Left ventricle myocardium superior (tissue), 1 donor: ENCODE measurements at places on chromosomes 16 and 17. TPM values are rescaled to one million over a fixed set of nuclear protein-coding genes. Genes with fewer than 3 reads are reported as not detected.
A peak's percentile ranks its signal among the peaks of the same experiment; 100 is the strongest.

CIBAR2 gene
- not detected for total RNA-seq

NHLRC4 gene
- total RNA-seq = 0.52 TPM

MT1G gene
- not detected for total RNA-seq

BRIP1 gene
- total RNA-seq = 0.35 TPM

RAP1GAP2 gene
- 48.9 TPM for total RNA-seq

MMP2 gene
- total RNA-seq = 88.7 TPM

RRAD gene
- 86.7 TPM for total RNA-seq

MPO gene
- total RNA-seq = 0.42 TPM

CORO1A gene
- 10.3 TPM for total RNA-seq

TEX14 gene
- 0.15 TPM for total RNA-seq

DDX28 gene
- total RNA-seq = 7.7 TPM

CLEC19A gene
- not detected for total RNA-seq

CSH2 gene
- total RNA-seq = not detected

DNA sequence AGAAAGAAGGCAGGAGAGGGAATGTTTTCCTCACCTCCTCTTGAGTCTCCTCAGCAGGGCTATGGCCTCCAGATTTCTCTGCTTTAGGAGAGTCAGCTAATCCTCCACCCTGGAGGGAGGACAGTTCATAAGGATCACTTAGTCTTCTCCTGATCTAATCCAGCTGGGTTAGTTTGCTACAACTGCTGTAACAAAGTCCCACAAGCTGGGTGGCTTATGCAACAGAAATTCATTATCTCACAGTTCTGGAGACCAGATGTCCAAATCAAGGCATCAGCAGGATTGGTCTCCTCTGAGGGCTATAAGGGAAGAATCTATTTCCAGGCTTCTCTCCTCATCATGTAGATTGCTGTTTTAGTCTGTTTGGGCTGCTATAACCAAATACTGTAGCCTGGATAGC lies 40.6 kb upstream of the XYLT1 start:
- no peak for DNase-seq

DNA sequence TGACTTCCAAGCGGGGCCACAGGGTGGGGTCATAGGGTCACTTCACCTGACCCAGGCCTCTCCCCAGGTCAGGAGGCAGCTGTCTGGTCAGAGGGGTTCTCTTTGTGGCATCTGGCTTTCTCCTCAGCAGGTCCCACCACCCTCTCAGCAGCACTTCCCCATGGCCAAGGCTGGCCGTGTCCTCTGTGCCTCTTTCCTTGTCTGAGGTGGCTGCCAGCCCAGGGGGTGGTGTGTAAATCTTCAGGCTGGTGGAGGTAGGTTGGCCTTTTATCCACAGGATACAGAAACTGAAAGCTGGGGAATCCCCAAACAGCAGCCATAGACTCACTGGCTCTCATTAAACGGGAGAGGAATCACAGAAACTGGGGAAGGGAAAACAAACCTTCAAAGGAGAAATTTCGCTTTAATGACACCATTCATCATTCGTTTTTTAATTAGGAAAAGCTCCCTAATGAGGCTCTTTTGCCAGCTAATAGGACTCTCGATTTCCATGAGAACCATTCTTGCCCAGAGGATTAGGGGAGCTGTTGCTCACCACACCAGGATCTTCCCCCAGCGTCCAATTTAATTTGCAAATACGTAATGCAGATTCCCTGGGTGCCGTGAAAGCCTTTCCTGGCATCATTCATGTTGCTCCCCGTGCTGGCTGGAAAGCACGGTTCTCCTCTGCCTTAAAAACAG lies 18.0 kb downstream of the C17orf75 start:
- no peak for DNase-seq

GRCh38 chr17:72100470-72100869 lies 20.4 kb upstream of the SOX9 start:
- DNase-seq = no peak

DNA sequence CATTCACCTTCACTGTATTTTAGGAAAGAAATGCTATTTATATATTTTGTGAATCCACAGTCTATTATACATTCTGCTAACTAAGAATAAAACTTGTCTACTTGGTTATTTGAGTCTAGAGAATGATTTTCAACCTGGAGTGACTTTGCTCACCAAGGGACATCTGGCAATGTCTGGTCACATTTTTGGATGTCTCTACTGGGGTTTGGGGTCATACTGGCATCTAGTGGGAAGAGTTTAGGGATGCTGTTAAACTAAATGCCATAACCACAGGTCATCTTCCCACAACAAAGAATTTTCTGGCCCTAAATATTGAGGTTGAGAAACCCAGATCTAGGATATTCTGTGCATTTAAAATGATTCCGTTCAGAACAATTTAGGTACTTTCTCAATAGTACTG lies 26.0 kb downstream of the KCNJ16 start:
- DNase-seq = no peak

- peak; percentile 85 for DNase-seq
Measured at GRCh38 chr17:2828397-2829038, 32.3 kb downstream of the RAP1GAP2 start.

GRCh38 chr16:22764662-22765327 lies 49.2 kb upstream of the HS3ST2 start:
- no peak for DNase-seq

- no peak for DNase-seq
Measured at GRCh38 chr16:81626181-81626674, 152.9 kb upstream of the PLCG2 start.

GRCh38 chr17:17447264-17447663 lies 29.5 kb upstream of the MED9 start:
- no peak for DNase-seq

- no peak for DNase-seq
Measured at GRCh38 chr17:30093463-30094147, 23.0 kb upstream of the NSRP1 start.

DNA sequence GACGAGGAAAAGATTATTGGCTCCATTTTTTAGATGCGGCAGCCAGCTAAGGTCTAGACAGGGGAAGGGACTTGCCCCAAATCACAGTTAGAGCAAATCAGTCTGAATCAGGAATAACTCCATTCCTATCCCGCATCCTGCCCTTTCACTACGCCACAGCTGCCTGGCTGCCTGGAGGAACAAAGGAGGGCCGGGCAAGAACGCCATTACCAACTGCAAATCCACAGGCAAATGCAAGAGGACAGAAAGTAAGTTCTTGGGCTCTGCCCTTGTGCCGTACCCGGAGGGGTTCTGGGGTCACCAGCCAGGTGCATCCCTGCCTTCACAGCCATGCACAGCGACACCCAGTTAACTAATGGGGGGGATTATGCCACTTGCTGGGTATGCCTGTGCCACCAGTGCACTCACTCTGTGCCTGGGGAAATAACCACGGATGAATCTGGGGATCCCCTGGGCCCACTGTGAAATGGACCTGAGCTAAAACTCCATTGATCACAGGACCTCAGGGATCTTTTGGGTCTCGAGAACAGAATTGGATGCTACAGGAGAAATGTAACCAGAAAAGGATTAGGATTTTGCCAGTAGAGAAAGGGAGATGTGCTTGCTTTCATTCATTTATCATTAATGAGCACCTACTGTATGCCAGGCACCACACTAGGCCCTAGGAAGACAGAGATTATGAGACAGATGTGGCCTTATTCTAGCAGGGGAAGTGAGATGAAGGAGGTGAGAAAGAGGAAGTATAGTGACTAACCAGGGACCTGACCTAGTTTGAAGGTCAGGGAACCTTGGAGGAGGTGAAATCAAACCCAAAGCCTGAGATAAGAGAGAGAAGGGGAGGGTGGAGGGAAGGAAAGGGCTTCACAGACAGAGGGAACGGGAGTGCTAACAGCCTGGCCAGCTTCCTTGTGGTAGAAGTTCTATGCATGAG lies 17.7 kb downstream of the BCL7C start:
- no peak for DNase-seq

GRCh38 chr17:43760254-43760852 lies 1.8 kb upstream of the SOST start:
- DNase-seq = peak; percentile 93

GRCh38 chr17:1031711-1032110 lies 34.8 kb downstream of the TIMM22 start:
- peak; percentile 87 for DNase-seq

GRCh38 chr16:31118223-31119155 lies 1.0 kb downstream of the KAT8 start:
- DNase-seq = peak; percentile 26

- DNase-seq = peak; percentile 38
Measured at GRCh38 chr16:84562174-84562815, 55.6 kb downstream of the COTL1 start.

GRCh38 chr17:28216528-28216927 lies 102.5 kb upstream of the TMEM97 start:
- DNase-seq = no peak

GRCh38 chr16:54926166-54926838 lies 4.4 kb upstream of the IRX5 start:
- no peak for DNase-seq

DNA sequence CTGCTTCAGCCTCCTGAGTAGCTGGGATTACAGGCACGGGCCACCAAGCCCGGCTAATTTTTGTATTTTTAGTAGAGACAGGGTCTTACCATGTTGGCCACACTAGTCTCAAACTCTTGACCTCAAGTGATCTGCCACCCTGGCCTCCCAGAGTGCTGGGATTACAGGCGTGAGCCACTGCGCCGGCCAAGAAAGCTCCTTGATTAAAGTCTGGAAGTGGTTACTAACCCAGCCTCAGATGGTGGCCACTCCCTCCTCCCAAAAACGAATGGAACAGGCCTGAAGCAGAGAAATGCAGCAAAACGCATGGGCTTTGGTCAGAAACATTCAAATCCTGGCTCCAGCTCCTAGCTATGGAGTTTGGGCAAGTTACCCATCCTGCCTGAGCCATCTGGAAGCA lies 11.3 kb downstream of the FKBP10 start:
- no peak for DNase-seq

DNA sequence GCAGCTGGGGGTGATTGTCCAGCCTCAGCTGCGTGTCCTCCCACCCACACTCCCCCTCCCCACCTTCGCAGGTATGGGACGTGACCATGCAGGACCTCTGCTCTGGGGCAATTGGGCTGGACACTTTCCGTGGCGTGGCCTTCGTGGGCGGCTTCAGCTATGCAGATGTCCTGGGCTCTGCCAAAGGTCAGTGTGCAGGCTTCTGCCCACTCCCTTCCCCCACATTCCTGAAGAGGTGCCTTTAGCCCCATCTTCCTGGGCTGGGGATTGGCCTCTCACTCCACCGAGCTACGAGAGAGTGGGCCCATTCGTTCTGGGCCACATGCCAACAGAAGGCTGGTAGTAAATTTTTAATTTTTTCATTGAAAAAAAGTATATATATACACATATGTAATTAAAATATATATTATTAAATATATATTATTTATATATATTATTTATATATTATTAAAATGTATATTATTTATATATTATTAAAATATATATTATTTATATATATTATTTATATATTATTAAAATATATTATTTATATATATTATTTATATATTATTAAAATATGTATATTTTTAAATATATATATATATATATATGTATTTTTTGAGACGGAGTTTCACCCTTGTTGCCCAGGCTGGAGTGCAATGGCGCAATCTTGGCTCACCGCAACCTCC lies 18.5 kb downstream of the PFAS start:
- no peak for DNase-seq

DNA sequence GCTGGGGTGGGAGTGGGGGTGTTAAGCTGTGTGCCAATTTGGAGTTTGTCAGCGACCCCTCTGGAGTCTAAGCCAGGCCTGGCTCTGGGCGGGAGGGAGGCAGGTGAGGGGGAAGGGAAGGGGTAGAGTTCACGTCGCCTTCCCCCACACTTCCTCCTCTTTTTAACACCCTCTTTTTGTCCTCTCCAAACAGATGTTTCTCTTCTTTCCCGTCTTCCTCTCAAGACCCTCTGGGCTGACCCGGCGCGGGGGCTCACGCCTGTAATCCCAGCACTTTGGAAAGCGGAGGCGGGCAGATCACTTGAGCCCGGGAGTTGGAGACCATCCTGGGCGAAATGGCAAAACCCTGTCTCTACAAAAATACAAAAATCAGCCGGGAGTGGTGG lies 3.3 kb downstream of the HOXB1 start:
- no peak for DNase-seq

GRCh38 chr16:72896485-72897118 lies 151.3 kb downstream of the ZFHX3 start:
- no peak for DNase-seq

DNA sequence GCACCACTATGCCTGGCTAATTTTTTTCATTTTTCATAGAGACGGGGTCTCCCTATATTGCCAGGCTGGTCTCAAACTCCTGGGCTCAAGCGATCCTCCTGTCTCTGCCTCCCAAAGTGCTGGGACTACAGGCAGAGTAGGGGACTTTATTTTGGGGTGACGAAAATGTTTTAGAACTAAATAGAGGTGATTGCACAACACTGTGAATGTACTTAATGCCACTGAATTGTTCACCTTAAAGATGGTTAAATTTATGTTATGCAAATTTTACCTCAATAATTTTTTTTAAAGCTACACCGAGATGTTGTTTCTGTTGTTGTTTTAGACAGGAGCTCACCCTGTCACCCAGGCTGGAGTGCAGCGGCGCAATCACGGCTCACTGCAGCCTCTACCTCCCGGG lies 111.9 kb upstream of the SEC14L1 start:
- no peak for DNase-seq

GRCh38 chr16:35570946-35571345 lies 2111.5 kb downstream of the TP53TG3F start:
- no peak for DNase-seq

GRCh38 chr17:5485270-5486205 lies at the start of gene DERL2:
Gene DERL2, minus strand, starts transcription at chr17:5486178. Its CDS starts 17 bp downstream, at chr17:5486161.
- no peak for DNase-seq

- no peak for DNase-seq
Measured at GRCh38 chr17:65265276-65265675, 128.1 kb downstream of the RGS9 start.

DNA sequence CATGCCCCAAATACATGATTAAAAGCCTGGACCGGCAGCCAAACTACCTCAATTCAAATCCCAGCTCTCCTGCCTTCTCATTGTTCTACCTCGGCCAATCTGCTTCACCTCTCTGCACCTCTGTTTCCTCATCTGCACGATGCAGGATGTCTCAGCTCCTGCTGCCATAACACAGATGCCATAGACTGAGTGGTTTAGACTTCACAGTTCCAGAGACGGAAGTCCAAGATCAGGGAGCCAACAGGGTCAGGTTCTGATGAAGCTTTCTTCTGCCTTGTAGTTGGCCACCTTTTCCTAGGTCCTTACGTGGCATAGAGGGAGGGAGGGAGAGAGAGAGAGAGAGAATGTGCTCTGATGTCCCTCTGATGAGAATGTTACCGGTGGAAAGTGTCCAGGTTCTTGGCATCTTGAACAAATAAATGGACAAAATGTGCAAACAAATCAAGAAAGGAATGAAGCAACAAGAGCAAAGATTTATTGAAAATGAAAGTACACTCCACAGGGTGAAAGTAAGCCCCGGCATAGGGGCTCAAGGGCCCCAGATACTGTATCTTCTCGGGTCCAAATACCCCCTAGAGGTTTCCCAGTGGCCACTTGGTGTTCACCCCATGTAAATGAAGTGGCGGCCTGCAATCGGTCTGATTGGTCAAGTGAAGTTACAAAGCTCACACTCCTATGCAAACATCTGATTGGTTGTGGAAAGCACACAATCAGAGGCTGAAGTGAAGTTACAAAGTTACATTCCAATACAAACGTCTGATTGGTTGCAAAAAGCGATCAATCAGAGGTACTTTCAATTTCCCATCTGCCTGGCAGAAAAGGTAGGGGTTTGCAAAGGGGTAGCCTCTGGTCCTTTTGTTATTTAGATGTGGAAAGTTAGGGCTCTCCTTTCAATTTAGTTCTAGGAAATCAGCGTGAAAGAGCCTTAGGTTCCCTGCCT lies 43.3 kb upstream of the ZCCHC14 start:
- DNase-seq = no peak
